KG1 (cell line): ENCODE measurements at places on chromosomes 5 and 9.

DNA sequence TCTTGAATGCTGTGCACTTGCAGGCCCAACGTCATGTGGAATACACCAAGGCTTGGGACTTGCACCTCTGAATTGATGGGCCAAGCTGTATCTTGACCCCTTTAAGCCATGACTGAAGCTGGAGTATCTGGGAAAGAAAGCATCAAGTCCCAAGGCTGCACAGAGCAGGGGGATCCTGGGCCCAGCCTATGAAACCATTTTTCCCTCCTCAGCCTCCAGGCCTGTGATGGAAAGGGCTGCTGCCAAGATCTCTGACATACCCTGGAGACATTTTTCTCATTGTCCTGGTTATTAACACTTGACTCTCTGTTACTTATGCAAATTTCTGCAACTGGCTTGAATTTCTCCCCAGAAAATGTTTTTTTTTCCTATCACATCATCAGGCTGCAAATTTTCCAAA lies 174.0 kb upstream of the SNX2 start:
- no peak for DNase-seq

DNA sequence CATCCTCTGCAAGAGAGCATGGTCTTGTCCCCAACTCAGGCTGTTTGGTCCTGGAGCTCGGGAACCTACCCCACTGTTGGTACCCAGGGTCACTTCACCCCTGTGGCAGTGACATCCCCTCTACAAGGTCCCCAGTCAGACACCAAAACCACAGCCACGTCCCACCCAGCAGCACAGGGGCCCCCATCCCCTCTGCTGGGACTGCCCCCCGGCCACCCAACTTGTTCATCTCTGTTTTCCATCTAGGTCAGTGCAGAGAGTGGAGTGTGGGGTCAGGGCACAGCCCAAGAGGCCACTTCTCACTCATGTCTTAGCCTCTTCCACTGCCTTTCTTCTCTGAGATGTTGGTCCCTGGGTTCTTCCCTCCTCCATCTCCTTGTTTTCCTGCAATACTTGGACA lies 233.9 kb upstream of the NFIL3 start:
- no peak for DNase-seq

GRCh38 chr5:143576711-143577484 lies 173.4 kb upstream of the NR3C1 start:
- no peak for DNase-seq

GRCh38 chr5:139295346-139296057 lies 2.0 kb downstream of the MATR3 start:
- no peak for DNase-seq

- DNase-seq: no peak
Measured at GRCh38 chr5:159638954-159639559, 277.2 kb upstream of the ADRA1B start.

DNA sequence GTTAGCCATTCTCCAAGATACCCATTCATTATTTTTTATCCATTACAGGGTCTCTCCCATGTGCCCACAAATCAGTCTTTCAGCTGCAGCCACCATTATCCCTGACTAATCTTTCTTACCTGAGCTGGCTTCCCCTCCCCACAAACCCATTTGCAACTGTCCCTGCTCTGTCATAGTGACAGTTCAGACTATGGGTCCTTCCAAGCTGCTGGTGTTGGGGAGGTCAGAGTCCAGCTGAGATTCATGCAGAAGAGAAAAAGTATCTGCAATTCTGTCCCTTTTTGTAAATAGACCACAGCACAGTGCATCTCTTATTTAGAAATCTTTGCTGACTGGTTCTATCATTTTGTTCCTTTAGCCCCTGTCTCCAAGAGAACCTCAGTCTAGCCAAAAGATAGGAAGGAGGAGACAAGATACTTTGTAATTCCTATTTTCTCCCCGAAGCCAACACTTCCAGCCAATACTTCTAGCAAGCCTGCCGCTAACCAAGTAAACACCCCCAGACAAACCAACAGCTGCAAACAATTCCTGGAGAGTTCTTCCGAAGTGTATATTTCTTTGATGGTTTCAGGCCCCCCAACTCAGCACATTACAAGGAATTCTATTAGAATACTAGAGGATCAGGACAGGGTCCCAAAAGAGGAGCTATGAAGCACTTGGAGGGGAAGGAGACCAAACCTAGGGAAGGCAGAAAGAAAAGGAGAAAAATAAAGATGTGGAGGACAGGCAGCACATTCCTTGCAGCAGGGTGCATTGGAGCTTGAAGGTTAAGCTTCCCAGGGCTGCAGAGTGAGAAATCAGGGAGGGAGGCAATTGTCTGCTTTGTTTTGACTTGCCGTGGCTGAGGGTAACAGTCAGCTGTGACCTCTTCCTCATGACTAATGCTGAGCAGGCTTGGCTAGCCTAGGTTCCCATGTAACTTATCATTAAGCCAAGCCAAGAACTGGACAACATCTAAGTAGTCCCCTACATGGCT lies 148.5 kb downstream of the SGCD start:
- DNase-seq: no peak

DNA sequence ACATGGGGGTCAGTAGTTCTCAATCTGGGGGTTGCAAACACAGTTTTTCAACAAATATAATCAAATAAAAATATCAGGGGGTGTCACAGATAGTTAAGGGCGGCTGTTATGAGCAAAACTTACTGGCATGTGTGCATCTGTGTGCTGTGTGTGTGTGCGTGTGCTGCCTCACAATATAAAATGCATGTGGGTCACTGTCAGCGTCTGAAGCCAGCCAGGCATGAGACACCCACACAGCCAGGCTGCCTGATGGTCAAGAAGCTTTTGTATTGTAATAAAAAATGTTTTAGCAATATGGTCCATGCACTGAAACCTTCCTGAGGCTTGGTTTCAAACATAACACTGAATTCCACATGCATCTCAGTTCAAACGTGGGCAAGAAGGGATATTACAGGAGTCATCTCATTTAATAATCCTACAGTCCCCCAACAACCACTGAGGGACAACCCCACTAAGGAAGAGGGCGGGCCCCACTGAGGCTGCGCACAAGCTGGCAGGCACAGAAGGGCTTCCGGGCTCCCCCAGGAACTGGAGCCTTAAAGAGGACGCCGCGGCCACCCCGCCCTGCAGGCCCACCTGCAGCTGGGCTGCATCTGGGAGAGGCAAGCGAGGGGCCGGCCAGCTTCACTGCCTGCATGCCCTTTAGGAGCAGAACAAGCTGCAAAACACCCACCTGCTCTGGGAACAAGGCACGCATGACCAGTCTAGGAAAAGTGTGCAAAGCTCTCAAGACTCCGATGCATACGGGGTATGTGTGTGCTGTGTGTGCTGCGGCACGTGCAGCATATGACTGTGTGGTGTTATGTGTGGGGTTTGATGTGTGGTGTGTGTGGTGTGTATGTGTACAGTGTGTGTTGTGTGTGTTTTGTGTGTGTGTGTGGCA lies 14.1 kb downstream of the SEMA4D start:
- peak; percentile 41 for DNase-seq

DNA sequence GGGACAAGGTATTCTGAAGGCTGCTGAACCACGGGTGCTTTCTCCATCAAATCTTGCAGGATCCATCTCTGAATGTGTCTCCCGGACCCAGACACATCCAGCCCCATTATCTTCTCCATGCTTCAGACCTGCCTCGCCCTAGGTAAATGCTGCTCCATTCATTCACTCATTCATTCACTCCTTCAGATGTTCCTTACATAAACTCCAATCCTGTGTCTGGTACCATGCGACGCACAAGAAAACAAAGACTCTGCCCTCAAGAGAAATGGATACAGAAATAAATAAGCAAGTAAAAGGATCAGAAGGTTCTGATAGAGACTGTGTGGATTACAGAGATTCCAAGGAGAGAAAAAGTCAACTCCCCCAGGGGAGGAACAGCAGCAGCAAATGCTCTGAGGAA lies 7.9 kb upstream of the PSMB7 start:
- DNase-seq: no peak
